ENCODE measurements at places on chromosomes 3 and 15. TPM values are rescaled to one million over a fixed set of nuclear protein-coding genes. Genes with fewer than 3 reads are reported as not detected.

DNA sequence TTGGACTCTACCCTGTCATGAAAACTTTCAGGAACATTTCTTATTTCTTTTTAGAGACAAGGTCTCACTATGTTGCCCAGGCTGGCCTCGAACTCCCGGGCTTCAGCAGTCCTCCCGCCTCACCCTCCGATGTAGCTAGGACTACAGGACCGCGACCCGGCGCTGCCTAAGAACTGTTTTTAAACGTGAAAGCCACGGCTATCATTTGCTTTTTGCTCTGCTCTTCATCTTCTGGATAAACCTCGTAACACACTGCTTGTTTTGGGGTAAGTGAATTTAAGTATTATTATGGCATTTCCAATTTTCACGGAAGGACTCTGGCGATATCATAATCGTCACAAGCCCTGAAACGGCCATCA lies 14.3 kb upstream of the CCNL1 start:
- no peaks in the 10 kb centered on the region for H3K4me1 ChIP-seq
- H3K36me3 ChIP-seq: no peaks in the 10 kb centered on the region
- peak overlapping the region; percentile 36 for H3K4me3 ChIP-seq
- H3K27me3 ChIP-seq: no peaks in the 10 kb centered on the region
- peak overlapping the region; percentile 93 for H3K27ac ChIP-seq
- DNase-seq: peak; percentile 48

DNA sequence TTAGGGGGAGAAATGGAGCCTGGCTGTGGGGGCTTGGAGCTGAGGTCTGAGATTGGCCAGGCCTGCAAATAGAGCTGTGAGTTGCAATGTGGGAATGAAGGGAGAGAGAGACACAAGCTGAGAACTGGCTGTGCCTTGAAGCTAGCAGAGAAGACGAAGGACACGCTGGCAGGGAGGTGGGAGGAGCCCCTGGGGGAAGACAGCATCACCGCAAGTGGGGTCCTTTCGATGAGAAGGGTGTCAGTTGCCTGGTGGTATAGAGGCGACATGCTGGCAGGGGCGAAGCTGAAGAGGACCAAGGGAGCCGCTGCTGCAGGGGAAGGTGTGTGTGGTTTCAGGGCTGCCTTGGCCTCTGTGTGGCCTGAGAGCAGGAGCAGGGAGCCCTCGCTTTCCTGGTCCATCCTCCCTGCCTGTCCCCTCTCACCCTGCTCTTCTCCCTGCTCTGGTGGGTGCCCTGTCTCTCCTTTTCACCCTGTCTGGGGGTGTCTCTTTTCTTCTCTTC lies 5.5 kb downstream of the RHCG start:
- no peak overlapping the region for H3K4me3 ChIP-seq
- H3K4me1 ChIP-seq: no peaks in the 10 kb centered on the region
- H3K27ac ChIP-seq: no peak overlapping the region

GRCh38 chr3:138493804-138494606 lies 59.6 kb downstream of the ESYT3 start:
- H3K36me3 ChIP-seq: no peaks in the 10 kb centered on the region
- H3K4me3 ChIP-seq: no peak overlapping the region
- no peaks in the 10 kb centered on the region for H3K4me1 ChIP-seq
- H3K27me3 ChIP-seq: no peaks in the 10 kb centered on the region

- no peak for DNase-seq
- no peaks in the 10 kb centered on the region for H3K36me3 ChIP-seq
- H3K4me3 ChIP-seq: peak overlapping the region; percentile 61
- H3K27ac ChIP-seq: peak overlapping the region; percentile 6
Observed at GRCh38 chr3:187746442-187747281, 1.4 kb upstream of the BCL6 start.

DNA sequence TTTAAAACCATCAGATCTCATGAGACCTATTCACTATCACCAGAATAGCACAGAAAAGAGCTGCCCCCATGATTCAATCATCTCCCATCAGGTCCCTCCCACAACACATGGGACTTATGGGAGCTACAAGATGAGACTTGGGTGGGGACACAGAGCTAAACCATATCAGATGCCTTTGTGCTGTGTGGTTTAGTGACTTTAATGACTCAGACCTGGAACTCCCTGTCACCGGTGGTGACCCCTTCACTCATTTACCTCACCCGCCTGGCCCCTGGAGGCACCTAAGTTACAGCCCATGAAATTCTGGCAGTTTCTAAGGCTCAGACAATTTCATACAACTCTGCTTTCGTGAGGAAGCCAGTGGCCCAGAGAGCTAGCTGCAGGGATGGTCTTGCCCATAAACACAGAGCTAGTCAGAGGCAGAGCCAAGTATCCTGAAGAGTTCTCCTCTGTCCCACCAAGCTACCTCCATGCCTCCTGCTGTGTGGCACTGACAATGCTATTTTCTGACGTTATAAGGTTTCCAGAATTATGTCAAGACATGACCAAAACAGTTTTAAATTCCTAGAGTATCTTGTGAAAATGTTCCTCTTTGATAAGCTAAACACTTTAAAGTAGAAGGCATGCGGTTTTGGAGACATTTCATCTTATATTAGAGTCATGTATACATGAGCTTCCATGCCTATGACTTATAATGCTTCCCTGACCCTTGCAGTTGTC lies 231.1 kb upstream of the IL12A start:
- no peaks in the 10 kb centered on the region for H3K27me3 ChIP-seq
- no peak for DNase-seq
- no peak overlapping the region for H3K27ac ChIP-seq

- no peaks in the 10 kb centered on the region for H3K27me3 ChIP-seq
- no peaks in the 10 kb centered on the region for H3K4me1 ChIP-seq
- H3K36me3 ChIP-seq: no peaks in the 10 kb centered on the region
- H3K4me3 ChIP-seq: no peak overlapping the region
Observed at GRCh38 chr3:52934630-52935530, 37.5 kb upstream of the STIMATE start.

DNA sequence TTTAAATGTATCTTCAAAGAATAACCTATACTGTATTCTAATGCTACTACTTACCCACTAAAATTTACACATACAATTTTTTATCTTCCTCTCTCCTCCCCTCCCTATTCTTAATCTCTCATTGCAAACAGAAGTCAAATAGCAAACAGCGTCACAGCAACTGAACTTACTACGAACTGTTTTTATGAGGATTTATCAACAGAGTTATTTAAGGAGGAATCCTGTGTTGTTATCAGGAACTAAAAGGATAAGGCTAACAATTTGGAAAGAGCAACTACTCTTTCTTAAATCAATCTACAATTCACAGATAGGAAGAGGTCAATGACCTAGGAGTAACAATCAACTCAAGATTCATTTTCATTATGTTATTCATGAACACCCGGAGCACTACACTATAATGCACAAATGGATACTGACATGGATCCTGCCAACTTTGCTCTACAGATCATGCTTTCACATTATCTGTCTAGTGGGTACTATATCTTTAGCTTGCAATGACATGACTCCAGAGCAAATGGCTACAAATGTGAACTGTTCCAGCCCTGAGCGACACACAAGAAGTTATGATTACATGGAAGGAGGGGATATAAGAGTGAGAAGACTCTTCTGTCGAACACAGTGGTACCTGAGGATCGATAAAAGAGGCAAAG lies 984 bp downstream of the FGF7 start:
- H3K27ac ChIP-seq: peak overlapping the region; percentile 10
- no peaks in the 10 kb centered on the region for H3K36me3 ChIP-seq
- H3K4me1 ChIP-seq: no peaks in the 10 kb centered on the region
- H3K4me3 ChIP-seq: peak overlapping the region; percentile 16

DNA sequence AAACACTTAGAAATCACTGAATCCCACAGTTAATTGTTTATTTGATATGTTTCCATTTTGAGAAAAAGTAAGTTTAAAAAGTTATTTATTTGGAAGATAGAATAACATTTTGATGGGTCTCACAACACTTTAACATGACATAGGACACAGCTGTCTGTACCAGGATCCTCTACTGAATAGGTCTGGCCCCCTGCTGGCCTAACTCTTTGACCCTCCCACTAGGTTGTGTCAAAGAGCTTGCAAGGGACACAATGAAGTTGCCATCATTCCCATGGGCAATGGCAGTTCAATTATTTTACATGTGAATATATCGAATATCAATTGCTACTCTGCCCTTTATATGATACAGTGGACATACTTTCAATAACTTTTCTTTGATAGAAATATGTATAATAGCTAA lies 138.9 kb downstream of the EPHA3 start:
- H3K27me3 ChIP-seq: no peaks in the 10 kb centered on the region
- no peaks in the 10 kb centered on the region for H3K36me3 ChIP-seq
- no peaks in the 10 kb centered on the region for H3K4me1 ChIP-seq
- H3K27ac ChIP-seq: no peak overlapping the region
- no peak overlapping the region for H3K4me3 ChIP-seq

DNA sequence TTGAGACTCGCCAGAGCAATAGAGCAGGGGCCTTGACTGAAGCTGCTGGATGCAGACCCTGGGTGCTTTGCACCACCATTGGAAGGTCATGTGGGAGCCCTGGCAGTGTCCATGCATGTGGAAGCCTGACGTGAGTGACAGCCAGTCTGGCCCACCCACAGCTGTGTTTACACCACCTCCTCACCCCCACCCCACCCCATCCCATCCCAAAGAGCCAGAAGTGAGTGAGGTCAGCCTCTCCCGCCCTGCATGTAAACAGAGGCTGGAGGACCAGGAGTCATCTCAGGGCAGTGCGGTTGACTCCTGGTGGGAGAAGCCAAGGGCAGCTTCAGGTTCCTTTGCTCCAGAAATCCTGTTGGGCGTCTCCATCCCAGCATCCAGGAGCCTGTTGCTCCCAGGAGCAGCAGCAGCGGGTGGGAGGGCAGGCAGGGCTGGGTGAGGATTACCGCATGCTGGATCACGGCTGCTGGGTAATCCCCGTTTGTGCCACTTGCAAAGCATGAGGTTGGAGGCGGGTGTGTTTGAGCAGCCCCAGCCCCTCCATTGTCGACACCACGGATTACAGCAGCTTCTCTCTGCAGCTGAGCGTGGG lies 44.6 kb downstream of the CORO2B start:
- no peak overlapping the region for H3K4me3 ChIP-seq
- no peaks in the 10 kb centered on the region for H3K27me3 ChIP-seq
- no peaks in the 10 kb centered on the region for H3K4me1 ChIP-seq
- H3K27ac ChIP-seq: no peak overlapping the region
- no peak for DNase-seq

GRCh38 chr3:192275741-192276355 lies 451.5 kb downstream of the FGF12 start:
- H3K27ac ChIP-seq: no peak overlapping the region
- no peak overlapping the region for H3K4me3 ChIP-seq
- no peaks in the 10 kb centered on the region for H3K36me3 ChIP-seq
- no peaks in the 10 kb centered on the region for H3K27me3 ChIP-seq
- H3K4me1 ChIP-seq: no peaks in the 10 kb centered on the region

- no peaks in the 10 kb centered on the region for H3K27me3 ChIP-seq
- DNase-seq: peak; percentile 29
- H3K36me3 ChIP-seq: no peaks in the 10 kb centered on the region
- H3K4me3 ChIP-seq: no peak overlapping the region
- no peak overlapping the region for H3K27ac ChIP-seq
Observed at GRCh38 chr3:65181391-65181871, 493.6 kb upstream of the ADAMTS9 start.

DNA sequence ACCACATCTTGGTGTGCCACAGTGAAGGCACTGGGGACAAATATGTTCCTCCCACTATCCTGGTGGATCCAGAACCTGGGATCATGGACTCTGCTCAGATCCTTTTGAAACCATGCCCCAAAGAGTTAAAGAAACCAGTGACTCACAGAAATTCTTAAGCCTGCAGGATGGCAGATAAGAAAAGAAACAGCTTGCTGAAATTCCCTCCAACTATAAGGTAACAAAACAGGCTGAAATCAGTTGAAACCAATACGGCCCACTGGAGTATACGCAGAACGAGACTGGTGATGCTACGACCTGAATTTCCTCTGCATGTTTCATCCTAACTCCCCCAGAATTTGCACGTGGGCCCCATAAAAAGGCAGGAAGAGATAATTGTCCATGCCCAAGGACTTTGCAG lies 209.6 kb downstream of the TJP1 start:
- no peaks in the 10 kb centered on the region for H3K27me3 ChIP-seq
- H3K4me3 ChIP-seq: no peak overlapping the region
- no peaks in the 10 kb centered on the region for H3K36me3 ChIP-seq
- H3K4me1 ChIP-seq: no peaks in the 10 kb centered on the region

The LHFPL4 gene
- total RNA-seq: 0.05 TPM

The LMOD3 gene
- 0.11 TPM for total RNA-seq

The CHST2 gene
- total RNA-seq: 2.5 TPM

The PRSS50 gene
- not detected for total RNA-seq

The DLL4 gene
- total RNA-seq: 18.5 TPM

The C3orf22 gene
- total RNA-seq: not detected
